Skeletal muscle cell (primary cell): ENCODE measurements at places on chromosomes 7 and 10.

DNA sequence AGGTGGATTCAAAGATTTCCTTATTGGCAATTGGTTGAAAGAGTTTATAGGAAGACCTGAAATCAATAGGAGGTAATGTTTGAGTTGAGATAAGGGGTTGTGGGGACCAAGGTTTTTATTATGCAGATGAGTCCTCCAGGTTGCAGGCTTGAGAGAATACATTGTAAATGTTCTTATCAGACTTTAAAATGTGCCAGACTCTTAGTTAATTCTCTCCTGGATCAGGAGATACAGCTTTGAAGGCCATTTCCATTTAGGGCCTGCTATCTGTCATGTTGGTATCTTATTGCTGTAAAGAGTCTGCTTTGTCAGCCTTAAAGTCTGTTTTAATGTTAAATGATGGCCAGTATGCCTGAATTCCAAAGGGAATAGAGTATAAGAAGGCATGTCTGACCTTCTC is 61.8 kb upstream of the CALCR start:
- DNase-seq = no peak

DNA sequence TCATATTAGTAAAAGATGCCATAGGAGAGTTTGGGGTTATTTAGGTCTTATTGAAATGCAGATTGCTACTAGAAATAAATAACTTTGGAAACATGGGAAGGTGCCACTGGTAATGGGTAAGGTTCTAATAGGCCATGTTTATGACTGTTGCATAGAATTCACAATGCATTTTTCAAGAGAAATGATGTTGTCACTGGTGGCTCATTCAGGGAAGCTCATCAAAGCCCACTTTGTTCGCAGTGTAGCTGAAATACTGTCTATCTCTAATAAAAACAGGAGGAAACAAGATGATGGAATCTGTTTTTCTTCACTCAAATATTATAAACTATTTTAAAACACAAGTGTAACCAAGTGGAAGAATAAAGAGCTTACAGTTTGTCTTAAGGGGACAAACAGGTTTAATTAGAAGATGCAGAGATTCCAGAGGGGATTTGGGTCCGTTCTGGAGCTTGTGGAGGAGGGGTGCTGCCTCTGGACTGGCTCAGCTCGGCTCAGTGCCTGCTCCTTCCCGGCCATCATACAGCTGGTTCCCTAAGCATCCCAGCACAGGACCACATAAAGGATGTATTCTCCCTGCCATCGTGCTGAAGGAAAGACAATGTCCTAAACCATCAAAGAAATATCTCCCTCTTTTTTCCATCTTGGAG is 20.4 kb downstream of the OPALIN start:
- DNase-seq = no peak

- no peak for DNase-seq
Observed at GRCh38 chr7:100156331-100157068, 2.0 kb downstream of the TRAPPC14 start.

DNA sequence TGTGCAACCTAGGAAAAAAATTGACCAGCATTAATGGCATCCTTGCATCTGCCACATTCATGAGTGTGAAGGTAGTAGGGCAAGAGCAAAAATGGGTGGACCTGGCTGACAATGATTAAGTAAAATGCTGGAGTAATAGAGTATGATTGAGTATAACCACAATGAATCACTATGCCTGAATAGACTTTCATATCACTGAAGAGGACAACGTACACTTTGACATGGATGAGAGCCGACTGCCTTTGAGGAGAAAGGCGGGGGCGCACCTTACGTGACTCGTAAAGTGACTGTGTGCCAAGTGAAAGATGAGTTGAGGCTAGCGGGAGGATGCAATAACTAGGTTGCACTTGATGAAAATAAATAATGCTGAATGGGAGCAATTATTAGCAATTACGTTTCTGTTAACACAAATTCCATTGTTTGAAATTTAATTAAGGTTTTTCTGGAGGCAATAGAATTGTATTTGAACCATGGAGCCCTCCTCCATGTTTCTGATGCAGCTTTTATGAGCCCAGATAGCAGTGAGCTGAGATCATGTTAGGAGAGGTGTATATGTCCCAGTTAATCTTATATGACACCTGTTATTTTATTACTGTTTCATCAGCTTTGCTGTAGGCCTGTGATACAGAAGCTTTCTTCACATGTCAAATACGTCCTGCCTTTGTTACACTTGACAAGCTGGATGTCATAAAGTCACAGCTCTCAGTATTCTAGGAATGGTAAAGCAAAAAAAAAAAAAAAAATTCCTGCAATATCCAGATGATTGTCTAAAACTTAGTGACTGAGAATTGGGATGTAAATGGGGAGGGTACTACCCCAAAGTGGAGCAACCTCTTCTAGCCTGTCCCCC is 596.5 kb downstream of the NXPH1 start:
- DNase-seq = no peak

DNA sequence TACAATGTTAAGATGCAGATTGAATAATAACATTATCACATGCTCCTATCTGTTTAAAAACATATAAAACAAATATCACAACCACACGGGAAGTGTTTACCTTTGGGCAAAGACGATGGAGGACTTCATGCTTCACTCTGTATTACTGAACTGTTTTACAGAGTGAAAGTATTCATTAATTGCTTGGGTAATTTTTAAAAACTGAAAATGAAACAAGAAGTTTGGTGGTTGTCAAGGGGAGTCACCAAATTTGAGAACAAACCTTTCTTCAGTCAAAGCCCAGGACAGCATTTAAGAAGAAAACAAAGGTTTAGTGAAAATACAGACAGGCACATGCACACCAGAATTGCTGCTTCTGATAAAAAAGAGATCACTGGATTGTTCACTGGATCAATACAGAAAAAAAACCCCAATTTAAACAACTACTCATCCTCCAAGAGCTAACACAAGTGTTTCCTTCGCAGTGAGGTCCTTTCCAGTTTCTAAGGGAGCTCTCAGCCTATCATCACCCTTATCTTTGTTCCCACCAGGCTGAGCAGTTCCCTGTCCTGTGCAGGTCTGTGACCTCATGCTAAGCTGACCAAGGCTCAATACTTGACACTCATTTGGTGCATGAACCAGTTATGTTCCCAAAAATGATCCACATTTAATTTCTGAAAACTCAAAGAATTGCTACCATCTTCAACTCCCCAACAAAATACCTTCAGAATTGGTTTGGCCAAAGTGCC is 8.8 kb downstream of the PARP12 start:
- DNase-seq = no peak

GRCh38 chr7:33773053-33773452 is 132.3 kb upstream of the BMPER start:
- no peak for DNase-seq

- DNase-seq = no peak
Observed at GRCh38 chr7:47685712-47686376, 103.9 kb upstream of the TNS3 start.

DNA sequence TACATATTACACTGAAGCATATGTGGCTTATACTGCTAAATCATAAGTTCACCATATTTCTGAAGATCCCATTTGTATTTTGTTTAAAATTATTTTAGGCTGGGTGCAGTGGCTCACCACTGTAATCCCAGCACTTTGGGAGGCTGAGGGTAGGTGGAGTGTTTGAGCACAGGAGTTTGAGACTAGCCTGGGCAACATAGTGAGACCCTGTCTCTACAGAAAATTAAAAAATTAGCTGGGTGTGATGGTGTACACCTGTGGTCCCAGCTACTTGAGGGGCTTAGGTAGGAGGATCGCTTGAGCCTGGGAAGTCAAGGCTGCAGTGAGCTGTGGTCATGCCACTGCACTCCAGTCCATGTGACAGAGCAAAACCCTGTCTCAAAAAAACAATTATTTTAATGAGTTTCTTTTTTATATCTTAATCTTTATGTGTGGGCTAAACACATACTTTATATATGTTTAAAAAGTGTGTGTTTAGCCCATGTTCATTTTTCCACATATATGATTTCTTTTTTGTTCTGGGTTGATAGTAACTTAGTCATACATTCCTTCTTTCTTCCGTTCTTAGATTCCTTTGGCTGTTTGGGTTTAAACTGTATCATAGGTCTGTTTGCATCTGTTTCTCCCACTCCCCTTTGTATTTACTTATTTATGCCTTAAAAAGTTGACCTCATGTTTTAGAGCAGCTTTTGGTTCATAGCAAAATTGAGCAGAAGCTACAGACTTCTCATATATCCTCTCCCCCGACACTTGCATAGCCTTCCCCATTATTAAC is 33.5 kb downstream of the RSBN1L start:
- no peak for DNase-seq
